ENCODE measurements at places on chromosomes 2 and 18.

DNA sequence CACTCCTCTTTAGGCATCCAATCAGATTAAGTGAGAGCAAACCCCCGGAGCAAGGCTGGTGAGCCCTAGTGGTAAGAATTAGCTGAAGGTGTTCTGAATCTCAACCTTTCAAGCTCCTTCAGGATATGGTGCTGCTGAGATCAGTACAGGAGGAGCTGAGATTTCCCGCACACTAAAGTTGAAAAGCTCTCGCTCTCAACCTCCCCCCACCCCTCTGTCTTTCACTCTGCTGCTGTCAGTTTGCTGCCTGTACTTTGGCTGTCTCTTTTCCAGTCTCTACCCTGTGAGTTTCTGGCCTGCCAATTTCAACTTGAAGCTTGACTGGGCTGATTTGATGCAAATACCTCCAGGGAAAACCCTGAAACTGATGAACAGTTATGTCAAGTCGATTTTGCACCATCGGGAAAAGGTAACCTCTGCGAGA lies 15.7 kb downstream of the ZEB2 start:
- no peak for DNase-seq

- no peak for DNase-seq
Measured at GRCh38 chr2:130796290-130796689, 40.4 kb upstream of the ARHGEF4 start.

DNA sequence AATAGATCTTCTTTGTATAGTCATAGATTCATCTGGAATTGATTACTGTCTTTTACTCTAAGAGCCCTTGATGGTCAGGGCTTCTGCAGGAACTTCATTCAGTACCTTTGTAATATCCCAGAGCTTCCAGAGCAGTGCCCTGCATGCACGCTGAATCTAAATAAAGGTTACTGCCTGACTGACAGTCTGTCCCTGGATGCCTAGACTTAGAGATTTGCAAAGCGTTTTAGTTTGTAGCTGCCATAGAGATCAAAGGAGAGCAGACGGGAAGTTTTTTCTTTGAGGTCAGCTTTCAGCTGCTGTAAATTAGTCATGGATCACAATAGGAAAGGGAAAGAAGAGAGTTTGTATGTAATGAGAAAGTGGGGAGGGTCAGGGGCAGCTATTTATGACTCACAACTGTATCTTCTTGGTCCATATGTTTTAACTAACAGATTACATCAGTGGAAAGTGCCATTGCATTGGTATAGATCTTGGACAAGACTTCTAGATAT lies 45.2 kb upstream of the NYAP2 start:
- DNase-seq: no peak

DNA sequence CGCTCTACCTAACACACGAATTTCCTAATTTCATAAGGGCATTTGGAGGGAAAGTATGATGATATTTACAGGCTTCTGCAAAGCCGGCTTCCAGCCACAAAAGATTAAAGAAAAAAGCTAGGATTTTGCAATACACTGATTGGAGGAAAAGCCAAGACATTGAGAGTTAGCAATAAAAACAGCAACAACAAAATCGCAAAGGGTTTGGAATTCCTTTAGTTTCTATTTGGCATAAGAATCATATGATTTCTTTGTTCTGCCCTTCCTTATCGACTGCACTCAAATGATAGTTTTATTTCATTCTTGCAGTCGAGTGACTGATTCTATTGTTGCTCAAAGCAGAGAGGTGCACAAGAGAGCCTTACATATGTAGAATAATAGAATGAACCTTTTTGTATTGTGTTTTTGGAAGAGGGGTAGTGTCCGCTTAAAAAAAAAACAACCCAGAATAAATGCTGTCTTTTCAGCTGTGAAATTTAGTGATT lies 3.9 kb upstream of the ZNF532 start:
- no peak for DNase-seq

All from amniotic stem cell (primary cell).